ENCODE measurements at places on chromosomes 2 and 18.

DNA sequence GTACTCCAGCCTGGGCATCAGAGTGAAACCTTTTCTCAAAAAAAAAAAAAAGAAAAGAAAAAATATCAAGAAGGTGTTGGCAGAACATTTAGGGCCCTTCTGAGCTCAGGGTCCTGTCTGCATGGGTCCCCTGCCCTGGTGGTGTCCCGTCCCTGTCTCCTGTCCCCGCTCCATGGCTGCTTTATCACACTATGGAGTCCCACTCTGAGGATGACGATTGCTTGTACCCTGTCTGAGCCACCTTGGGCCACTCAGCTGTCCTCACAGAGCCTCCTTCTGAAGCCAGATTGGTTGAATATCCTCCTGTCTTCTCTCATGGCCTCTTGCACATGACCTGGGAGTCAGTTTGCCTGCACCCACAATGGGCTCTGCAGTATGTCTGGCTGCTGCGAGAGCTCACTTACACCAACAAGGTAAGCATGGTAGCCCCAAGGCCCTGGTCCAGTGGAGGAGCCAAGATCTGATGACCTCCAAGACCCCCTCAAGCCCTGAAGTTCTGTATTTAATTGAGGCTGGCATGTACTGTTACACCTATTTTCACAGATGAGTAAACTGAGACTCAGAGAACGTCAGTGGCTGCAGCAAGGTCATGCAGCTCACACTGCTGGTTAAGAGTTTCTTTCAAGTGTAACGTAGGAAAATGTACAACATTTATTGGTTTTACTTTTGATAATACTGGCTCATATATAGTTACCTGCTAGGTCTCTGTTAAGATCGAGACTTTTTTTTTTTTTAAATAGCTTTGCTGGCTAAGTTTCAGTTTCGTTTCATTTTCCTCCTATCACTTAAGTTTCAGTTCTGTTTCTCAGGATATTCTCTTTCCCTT is 16.9 kb upstream of the ZCCHC2 start:
- DNase-seq = no peak

- no peak for DNase-seq
Observed at GRCh38 chr2:36379710-36380448, 24.3 kb downstream of the CRIM1 start.

DNA sequence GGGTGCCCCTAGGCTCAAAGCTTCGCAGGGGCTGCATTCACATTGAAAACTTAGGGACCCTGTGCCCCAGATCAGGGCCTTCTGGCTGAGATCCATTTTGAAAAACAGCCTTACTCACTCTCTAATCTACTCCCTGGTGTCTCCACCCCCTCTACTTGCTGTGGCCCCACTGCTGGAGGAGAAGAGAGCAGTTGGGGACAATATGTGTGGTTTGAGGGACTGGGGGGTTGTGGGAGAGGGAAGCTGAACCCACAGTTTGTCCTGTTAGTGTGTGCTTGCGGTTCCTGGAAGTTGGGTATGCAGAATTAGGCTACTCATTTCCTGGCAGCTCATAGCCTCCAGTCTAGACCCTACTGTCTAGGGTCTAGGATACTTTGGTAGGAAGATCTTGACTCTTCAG is 211.4 kb downstream of the PRKCE start:
- no peak for DNase-seq

- no peak for DNase-seq
Observed at GRCh38 chr18:3901811-3902210, 451.8 kb downstream of the TGIF1 start.

GRCh38 chr18:48580782-48581181 is 42.0 kb downstream of the CTIF start:
- DNase-seq = no peak

DNA sequence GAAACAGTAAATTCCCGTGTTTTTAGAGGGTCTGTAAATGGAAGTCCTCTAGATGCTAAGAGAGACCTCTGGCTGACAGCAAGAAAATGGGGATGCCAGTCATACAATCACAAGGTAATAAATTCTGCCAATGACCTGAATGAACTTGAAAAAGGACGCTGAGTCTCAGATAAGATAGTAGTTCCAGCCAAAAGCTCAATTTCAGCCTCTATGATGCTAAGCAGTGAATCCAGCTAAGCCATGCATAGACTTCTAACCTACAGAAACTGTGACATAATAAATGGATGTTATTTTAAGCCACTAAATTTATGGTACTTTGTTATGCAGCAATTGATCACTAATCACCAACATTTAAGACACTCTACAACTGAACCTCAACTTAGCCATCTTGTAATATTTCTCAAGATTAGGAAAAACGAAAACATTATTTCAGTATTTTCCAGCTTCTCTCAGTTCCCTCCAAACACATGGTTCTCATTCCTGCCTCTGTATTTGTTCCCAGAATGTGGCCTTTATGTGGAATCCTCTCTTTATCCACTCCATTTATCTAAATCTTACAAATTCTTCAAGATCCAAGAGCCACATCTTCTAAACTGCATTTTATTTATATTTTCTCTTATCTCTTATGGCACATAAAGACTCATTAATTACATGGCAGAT is 331.1 kb downstream of the GULP1 start:
- DNase-seq = no peak

DNA sequence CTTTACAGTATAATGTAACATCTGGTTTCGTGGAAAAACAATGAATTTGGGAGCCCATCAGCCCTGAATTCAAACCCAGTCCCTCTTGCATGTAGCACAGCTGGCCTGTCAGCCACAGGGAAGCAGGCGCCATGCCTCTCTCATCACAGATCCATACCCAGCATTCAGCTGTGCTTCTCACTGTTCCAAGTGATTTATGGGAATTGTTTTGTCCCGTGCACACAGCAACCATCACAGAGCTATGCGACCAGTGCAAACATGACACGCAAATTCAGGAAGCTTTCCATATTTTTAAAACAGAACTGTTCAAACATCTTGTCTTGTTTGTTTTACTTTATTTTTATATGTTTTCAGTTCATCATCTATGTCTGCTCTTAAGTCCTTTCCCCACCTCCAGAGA is 496.1 kb downstream of the EIPR1 start:
- DNase-seq = no peak

DNA sequence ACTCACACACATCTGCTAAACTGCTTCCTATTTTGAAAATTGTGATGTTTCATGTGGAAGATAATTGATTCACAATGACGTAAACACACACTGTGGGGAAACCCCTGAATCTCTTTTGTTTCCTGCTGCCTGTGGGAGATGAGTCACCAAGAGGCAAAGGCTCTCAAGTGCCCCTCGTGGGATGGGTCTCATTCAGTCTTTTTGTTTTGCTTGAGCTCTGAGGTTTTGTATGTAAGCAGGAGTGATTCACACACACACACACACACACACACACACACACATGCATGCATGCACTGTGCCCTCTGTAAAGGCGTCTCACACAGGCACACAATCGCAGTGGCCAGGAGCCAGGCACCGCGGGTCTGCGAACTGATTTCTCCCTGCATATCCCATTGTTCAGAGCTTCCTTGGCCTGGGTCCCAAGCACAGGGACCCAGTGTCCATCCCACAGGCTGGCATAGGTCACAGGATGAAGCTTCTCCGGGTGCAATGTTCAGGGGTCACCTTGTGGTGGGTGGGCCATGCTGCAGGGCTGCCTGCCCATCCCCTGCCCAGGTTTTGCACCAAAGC is 12.1 kb upstream of the ARHGEF4 start:
- peak; percentile 66 for DNase-seq

GRCh38 chr18:49672853-49673252 is 111.0 kb downstream of the LIPG start:
- DNase-seq = no peak

DNA sequence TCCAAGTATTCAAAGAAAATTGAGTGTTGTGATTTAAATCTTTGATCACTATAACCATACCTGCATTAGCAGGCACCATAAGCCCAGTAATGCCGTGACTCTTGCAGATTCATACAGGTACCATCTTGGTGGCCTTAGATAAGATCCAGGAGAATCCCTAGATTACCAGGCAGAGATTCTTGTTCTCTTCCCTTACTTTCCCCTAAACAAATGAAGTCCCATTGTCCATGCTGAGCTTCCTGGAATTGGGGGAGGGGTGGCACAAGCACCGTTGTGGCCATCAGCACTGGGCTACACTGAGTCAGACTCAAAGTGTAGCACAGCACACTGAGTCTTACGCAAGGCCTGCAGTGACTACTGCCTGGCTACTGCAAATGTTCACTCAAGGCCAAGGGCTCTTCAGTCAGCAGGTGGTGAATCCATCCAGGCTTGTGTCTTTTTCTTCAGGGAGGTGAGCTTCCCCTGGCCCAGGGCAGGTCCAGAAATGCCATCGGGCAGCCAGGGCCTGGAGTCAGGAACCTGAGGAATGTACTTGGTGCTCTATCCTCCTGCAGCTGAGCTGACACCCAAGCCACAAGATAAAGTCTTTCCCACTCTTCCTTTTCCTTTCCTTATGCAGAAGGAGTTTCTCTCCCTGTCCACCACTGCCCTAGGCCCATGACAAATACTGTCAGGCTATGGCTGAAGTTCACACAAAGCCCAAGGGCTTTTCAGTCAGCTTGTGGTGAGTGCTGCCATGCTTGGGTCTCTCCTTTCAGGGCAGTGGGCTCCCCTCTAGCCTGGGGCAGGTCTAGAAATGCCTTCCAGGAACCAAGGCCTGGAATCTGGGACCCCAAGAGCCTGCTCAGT is 52.6 kb downstream of the CD28 start:
- no peak for DNase-seq

- no peak for DNase-seq
Observed at GRCh38 chr2:14445670-14446069, 186.8 kb upstream of the LRATD1 start.

DNA sequence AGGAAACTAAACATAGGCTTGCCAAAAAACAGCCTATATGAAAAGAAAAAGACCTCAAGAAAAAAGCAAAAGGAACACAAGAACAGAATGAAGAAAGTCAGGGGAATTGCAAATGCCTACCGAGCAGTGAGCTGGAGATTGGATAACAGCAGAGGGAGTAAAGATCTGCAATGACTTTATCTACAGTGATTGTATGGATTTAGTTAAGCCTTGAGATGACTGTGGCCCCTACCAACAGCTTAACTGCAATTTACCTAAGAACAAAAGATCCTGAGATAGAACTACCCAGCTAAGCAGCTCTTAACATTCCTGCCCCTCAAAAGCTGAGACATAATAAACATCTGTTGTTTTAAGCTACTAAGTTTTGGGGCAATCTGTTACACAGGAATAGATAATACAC is 20.5 kb downstream of the LNPK start:
- DNase-seq = no peak
